Smooth muscle cell of the umbilical artery (primary cell): ENCODE measurements at places on chromosomes 4 and X. TPM values are rescaled to one million over a fixed set of nuclear protein-coding genes. Genes with fewer than 3 reads are reported as not detected.

The TMPRSS11F gene
- not detected in 2 replicates for total RNA-seq

The DUSP9 gene
- not detected in 2 replicates for total RNA-seq

The TEX13C gene
- total RNA-seq = not detected in 2 replicates

The CCKAR gene
- total RNA-seq = 0.09 and 0.30 TPM in 2 replicates

The GK gene
- 5.2 and 14.8 TPM in 2 replicates for total RNA-seq

The KLB gene
- total RNA-seq = not detected in 2 replicates

The SLC9A7 gene
- total RNA-seq = 69.8 and 158 TPM in 2 replicates

The ARMCX2 gene
- 131 and 151 TPM in 2 replicates for total RNA-seq

The CT45A2 gene
- not detected in 2 replicates for total RNA-seq
